ENCODE measurements at places on chromosomes 2 and 18.

DNA sequence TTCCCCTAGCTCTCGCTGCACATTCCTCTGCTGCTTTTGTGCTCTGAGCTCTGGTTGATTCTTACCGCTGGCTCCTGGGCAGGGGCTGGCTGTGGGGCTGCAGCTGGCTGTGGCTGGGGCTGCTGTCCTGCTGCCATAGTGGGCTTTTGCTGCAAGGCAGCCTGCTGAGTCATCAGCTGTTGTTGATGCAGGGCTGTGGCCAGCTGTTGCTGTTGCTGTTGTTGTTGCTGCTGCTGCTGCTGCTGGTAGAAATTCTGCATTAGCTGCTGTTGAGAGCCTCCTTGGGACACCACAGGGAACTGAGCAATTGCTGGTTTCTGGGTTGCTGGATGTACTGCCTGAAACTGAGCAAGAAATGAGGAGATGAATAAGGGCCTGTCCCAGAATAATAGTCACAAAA, 77.2 kb upstream of the NFU1 start:
- peak; percentile 70 for DNase-seq

- DNase-seq: no peak
Observed at GRCh38 chr2:160124571-160124970, 62.2 kb upstream of the PLA2R1 start.

DNA sequence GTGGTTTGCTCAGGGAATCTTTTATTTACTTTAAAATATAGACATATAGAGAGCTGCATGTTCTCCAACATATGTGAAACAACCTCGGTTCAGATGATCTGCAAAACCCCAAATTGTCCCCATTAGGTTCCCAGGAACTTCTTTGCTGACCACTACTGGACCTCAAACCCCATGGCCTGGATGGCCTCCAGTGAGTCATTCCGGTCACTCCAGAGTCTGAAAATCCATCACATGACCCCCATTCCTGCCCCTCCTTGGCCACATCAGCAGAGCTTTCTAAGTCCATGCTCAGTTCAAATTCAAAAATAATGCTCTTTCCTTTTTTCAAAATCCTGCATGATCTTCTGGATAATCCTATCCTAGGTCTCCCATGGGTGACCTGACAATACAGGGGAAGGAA, 271.0 kb downstream of the TNS1 start:
- no peak for DNase-seq

DNA sequence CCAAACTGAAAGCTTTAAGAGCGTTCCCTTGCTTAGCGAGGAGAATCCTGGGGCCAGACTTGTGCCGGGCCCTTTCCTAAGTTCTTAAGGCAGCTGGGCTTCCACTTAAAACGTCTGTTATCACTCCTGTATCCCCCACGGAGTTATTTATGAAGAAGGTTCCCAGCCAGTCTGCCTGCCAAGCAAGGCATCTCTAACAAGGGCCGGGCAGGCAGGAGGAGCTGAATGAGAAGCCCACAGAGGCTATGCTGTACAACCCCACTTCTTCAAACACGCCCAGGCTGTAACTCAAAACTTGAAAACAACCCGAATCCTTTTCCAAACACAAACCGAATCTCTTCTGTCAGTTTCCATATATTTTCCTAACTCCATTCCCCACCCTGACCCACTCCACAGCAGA, 39.0 kb upstream of the ZFP36L2 start:
- DNase-seq: no peak

- no peak for DNase-seq
Observed at GRCh38 chr2:157172239-157172638, 85.3 kb upstream of the GALNT5 start.

- no peak for DNase-seq
Observed at GRCh38 chr18:67742954-67743353, 226.4 kb upstream of the DSEL start.

GRCh38 chr2:12341920-12342319, 374.8 kb upstream of the TRIB2 start:
- DNase-seq: no peak

DNA sequence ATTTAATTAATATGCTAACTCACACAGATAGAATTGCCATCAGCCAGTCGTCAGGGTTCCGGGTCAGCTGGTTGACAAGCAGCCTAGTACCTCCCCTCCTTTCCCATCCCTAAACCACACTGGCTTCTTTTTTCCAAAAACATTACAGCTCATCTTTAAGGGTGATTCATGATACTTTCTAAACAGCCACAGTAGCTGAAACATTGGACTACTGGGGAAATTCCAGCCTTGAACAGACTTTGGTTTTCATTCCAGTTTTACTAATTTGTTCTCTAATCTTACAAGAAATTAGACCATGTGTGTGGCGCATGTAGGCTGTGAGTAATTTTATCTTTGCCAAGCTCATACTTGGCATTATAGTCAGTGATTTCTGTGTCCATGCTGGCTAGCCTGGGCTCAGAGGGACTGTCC, 110.8 kb downstream of the FMNL2 start:
- DNase-seq: peak; percentile 73

GRCh38 chr2:113027691-113028090, 22.4 kb downstream of the IL36A start:
- no peak for DNase-seq

DNA sequence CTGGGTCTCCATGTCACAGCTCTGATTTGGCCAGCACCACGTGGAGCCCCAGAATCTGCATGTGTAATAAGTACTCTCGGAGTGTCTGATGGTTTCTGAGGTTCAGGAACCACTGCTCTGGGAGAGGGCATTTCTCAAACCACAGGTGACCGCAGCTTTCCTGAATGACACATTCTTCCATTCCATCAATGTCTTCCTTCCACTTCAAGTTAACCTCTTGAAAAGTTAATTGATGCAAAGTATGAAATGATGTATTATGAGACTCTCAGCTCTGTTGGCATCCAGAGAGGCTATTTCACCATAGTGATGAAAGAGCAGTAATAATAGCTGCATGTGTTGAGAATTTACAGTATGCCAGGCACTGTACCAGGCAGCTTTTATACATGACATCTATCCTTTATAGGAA, 61.3 kb upstream of the CRIM1 start:
- DNase-seq: no peak

GRCh38 chr18:24538414-24539264, 78.2 kb downstream of the HRH4 start:
- no peak for DNase-seq

GRCh38 chr2:18787726-18788125, 198.4 kb upstream of the NT5C1B start:
- DNase-seq: no peak

DNA sequence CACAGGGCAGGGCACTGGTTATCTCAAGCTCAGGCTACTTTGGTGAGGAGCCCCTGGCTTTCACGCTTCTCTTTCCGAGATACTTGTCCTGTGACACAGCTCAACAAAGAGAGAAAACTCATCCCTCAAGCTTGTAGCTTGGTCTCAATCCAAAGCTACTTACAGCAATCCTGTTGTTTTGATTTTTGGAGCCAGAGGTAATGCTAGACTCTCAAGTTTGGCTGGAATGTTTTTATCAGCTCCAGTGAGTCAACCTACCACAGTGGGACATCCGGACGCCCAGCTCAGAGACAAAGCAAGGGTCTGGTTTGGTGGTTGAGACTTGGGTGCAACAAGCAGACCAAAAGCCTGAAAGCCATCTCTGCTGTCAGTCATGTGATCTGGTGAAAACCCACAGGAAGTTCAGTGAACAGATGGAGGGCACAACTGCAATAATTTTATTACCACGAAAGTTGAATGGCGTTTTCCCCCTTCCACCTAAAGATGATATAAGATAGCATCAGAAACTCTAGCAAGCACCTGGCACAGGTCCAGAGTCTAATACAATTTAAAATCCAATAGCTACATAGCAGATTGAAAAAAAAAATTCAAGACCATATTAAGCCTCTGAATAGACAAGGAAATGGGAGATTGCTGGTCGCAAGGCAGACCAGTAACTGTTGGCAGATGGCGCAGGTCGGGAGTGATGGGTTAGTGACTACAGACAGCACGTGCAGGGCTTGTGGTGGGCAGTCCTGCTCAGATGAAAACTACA, 102.3 kb upstream of the SMAD7 start:
- DNase-seq: peak; percentile 96

GRCh38 chr18:9466846-9467245, 8.5 kb upstream of the RALBP1 start:
- no peak for DNase-seq

GRCh38 chr2:150051004-150051403, 436.5 kb downstream of the RND3 start:
- DNase-seq: no peak

GRCh38 chr2:15302154-15302553, 259.0 kb downstream of the NBAS start:
- DNase-seq: no peak

GRCh38 chr18:55262021-55262560, 302.8 kb upstream of the CCDC68 start:
- DNase-seq: no peak

- no peak for DNase-seq
Observed at GRCh38 chr18:5627776-5628511, 84.1 kb upstream of the EPB41L3 start.

DNA sequence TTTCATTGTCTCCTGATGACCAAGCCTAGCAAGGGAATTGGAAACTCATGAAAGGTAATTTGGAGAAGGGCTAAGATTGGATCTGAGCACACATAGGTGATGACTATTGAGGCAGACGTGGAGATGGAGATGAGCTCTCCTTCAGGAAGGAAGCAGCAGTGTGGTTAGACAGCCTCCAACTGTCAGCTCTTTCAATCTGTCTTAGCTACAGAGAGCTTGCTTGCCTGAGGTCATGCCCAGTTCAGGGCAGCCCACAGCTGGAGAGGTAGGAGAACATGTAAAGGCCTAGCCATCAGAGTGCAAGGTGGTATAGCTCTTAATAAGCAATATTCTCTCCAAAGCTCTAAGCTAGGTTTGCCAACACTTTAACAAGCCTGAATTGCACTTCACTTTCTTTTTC, 79.2 kb downstream of the THSD7B start:
- no peak for DNase-seq

- DNase-seq: no peak
Observed at GRCh38 chr18:77400561-77400960, 150.9 kb downstream of the GALR1 start.

- no peak for DNase-seq
Observed at GRCh38 chr2:9236045-9236344, 29.4 kb downstream of the ASAP2 start.

Measured in non-pigmented ciliary epithelial cell (primary cell).